ENCODE measurements at places on chromosomes 6 and 20.

DNA sequence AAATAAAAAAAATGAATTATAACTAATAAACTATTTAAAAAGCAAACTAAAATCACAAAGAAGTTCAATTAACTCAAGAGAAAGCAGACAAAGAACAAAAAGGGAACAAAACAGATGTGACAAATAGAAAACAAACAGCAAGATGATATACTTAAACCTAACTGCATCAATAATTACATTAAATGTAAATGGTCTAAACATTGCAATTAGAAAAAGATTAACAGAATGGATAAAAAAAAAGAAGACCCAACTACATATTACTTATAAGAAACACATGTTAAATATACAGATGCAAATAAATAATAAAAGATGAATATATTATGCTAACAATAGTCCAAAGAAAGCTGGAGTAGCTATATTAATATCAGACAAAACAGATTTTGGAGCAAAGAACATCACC is 35.1 kb upstream of the RAB22A start:
- no peak for DNase-seq

DNA sequence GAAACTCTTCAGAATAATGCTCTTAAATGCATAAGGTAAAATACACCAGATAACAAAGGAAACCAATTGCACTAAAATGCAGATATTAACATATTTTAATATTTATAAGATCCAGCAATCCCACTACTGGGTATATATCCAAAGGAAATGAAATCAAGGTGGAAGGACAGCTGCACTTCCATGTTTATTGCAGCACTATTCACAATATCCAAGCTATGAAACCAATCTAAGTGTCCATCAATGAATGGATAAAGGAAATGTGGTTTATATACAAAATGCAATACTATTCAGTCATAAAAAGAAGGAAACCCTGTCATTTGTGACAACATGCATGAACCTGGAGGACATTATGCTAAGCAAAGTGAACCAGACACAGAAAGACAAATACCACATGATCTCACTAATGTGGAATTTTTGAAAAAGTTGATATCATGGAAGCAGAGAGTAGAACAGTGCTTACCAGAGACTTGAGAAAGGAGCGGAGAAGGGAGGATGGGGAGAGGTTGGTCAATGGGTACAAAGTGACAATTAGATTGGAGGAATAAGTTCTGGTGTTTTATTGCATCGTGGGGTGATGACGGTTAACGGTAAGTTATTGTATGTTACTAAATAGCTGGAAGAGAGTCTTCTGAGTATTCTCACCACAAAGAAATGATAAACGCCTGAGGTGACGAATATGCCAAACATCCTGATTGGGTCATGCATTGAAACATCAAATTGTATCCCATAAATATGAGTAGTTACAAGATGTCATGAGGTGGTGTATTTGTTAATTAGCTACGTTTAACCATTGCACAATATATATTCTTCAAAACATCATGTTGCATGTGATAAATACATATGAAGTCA is 37.9 kb upstream of the RNF24 start:
- no peak for DNase-seq

GRCh38 chr6:168179133-168179532 is 100.1 kb upstream of the FRMD1 start:
- no peak for DNase-seq

DNA sequence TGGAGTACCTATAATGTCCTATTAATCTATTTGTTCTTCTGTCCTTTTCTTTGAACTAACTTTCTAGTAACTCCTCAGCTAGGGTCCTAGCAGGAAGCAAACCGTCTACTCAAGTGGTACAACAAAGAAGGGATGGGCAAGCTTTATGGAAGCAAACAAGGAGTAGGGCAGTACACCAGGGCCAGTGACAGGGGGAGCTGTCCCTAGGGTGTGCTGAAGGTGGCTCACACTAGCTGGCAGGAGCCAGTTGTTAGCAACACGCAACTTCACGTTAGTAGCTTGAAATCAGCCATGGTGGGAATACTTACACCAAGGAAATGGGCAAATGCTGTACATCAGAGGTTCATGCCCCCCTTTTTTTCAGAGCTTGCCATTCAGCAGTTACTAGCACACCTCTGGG is 74.0 kb upstream of the EYA2 start:
- DNase-seq = no peak

- DNase-seq = no peak
Observed at GRCh38 chr6:159533016-159533415, 160.0 kb downstream of the SOD2 start.

- no peak for DNase-seq
Observed at GRCh38 chr6:42808492-42809483, 26.9 kb downstream of the BICRAL start.

- no peak for DNase-seq
Observed at GRCh38 chr20:50607850-50608749, 83.2 kb downstream of the RIPOR3 start.

DNA sequence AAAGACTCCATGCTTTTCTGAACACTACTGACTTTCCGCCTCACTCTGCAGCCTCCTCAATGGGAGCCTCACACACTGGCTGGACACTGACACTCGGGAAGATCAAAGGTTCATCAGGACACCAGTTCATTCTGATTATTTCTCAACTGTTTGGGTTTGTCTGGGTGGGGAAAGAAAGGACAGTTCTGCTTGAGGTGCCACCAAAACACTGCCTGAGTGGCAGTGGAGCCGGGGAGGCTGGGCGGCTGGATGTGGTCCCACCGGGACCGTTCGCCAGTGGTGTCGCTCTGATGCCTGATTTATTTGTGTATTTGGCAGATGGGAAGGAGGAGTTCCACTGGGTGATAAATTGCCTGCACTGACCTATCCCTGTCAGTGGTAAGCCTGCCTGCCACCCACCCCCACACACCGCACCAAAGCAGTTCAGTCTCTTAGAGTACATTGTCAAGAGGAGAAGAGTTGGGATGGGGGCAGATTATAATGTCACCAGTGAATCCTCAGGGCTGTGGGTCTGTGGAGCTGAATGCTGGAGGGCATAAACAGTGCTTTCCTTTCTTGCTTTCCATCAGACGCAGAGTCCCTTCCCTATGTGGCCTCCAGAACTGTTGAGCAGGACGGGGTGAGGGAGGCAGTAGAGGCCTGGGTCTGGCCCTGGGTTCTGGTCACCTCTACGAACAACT is 49.8 kb downstream of the EDN1 start:
- no peak for DNase-seq

All from kidney capillary endothelial cell (primary cell).